ENCODE measurements at places on chromosomes 16 and 17.

- DNase-seq: no peak
Observed at GRCh38 chr16:23694644-23695373, 16.1 kb downstream of the PLK1 start.

DNA sequence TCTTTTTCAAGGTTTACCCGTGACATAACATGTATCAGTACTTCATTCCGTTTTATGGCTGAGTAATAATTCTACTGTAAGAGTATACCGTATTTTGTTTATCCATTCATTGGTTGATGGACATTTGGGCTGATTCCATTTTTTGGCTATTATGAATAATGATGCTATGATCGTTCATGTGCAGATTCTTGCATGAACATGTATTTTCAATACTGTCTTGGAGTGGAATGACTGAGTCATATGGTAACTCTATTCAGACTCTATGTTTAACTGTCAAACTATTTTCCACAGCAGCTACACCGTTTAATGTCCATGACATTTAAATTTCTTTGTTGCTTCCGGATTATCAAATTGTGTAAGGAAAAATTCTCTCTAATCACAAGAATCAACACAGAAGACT, 17.9 kb downstream of the BFAR start:
- no peak for DNase-seq

DNA sequence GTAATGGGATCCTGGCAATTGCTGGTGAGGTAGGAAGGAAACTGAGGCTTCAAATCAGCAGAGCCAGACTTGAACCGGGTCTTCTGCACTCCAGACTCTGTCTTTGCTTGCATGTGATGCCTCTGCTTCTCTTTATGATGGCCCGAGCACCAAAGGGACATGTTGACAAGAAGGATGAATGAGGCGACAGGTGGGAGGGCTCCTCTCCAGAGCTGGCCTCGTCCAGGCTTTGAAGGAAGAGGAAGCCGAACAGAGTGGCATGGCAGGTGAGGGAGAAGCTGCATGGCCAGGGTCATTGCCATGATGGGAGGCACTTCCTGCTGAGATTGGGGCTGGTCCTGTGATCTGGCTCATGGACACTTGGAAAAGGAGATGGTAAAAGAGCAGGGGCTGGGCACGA, 40.8 kb downstream of the AKAP1 start:
- DNase-seq: no peak

DNA sequence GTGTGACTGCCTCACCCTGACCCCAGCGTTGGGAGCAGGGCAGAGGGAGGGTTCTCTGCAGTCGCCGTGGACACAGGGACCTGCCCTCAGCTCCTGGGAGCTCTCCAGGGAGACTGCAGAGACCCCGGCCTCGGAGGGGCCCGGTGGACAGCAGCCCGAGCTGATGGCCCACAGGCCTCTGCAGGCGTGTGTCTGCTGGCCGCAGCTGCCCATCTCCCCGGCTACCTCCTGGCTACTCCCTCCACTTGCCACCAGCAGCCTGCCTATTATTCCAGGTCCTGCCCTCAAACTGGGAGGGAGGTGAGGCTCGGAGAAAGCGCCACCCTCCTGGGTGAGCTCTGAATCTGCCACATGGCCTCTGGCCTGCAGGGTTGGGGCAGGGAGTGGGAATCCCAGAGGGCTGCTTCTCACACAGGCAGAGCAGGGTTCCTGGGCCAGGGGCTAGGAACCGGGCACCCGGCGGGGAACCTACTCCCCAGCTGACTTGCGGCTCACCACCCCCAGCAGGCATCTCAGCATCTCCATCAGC, 7.2 kb downstream of the SLC16A5 start:
- DNase-seq: no peak

GRCh38 chr17:79478051-79478461, 132.8 kb downstream of the RBFOX3 start:
- DNase-seq: no peak

- DNase-seq: peak; percentile 43
Observed at GRCh38 chr16:87956365-87957231, 5.4 kb downstream of the BANP start.
